ENCODE measurements at places on chromosomes 7 and 10. TPM values are rescaled to one million over a fixed set of nuclear protein-coding genes. Genes with fewer than 3 reads are reported as not detected.
A peak's percentile ranks its signal among the peaks of the same experiment; 100 is the strongest.

- DNase-seq: no peak
Measured at GRCh38 chr7:73901823-73902597, 41.1 kb downstream of the TMEM270 start.

DNA sequence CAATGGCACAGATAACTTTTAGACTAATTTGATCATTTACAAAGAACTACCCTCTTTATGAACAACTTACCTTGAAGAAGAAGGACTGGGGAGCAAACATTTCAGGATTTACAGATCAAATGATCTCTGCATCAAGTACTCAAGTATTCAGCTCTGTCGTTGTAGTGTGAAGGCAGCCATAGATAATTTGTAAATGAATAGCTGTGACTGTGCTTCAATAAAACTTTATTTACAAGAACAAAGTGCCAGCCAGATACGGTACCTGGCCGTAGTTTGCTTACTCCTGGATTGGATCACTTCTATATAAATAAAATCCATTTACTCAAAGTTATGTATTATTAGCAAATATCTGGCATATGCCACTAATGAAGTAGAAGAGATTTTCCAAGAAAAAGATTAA, 388.2 kb upstream of the SEMA3A start:
- no peak for DNase-seq

DNA sequence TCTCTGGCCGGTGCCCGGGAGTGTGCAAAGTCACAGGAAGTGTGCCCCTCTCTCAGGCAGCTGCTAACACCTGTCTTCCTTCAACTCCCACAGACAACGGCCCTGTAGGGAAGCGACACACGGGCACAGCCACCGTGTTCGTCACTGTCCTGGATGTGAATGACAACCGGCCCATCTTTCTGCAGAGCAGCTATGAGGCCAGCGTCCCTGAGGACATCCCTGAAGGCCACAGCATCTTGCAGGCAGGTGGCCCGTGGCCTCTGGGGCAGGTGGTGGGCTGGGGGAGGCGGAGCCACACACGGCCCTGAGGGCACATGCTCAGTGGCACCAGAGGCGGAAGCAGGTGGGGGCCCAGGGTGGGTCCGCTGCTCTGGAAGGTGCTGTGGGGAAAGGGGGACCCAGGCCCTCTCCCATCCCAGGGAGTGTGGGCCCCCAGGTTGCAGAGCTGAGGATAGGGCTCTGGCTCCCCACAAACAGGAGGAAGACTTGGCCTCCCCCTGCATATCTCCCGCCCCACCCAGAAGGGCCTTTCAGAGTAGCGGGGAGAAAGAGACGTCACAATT, 6.9 kb downstream of the C10orf105 start:
- no peak for DNase-seq

DNA sequence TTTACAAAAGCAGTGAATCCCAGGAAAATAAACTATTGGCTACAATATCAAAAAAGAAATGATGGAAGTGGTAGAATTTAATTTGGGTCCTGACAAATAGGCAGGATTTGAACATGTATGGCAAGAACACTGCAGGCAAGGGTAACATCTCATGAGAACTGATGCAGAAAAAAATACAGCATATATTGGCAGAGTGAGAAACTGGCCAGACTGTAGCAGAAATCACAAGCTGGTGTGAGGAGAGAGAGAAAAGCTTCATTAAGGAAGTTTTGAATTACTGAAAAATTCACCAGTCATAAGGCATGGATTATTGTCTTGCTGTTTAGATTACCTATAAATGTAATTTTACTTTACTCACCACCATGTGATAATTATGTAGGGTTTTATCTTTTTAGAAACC, 77.4 kb downstream of the ZEB1 start:
- no peak for DNase-seq

- peak; percentile 92 for DNase-seq
Measured at GRCh38 chr7:98617051-98617959, at the start of gene NPTX2. TSS of gene NPTX2 (plus strand) at chr7:98617285. CDS start at chr7:98617462, 177 bp downstream.

DNA sequence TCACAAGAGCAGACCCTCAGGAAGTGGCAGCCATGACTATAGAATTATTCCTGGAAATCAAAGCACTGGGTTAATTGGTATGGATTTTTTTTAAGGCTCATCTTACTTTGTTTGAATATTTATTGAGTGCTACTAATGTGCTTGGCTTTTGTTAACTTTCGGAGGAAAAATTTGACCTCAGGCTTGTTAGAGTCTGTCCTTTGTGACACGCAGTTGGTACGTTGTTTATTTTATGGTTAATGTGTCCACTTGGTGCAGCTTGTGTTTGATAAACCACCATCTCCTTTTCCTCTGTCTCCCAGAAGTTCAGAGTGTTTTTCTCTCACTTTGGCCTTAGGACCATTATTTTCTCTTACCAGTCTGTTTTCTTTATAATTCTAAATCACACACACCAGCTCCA, 268.6 kb downstream of the SDK1 start:
- no peak for DNase-seq

DNA sequence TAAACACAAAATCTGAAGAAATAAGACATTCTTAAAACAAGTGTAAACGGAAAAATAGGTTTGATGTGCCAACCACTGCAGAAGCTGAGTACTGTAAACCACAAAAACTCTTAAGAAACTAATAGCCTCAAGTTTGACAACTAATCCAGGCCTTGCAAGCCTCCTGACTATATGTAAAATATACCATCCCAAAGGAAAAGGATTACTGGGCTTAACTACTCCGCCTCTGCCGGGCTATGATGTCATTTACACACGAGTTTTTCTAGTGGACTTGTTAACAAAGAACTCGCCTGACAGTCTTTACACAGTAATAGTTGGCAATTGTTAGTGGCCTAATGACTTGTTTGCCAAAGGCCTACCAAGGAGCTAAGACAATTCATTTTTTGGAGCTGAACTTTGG, 2.1 kb downstream of the KIF5B start:
- DNase-seq: peak; percentile 43

GRCh38 chr10:47438857-47439474, 44.9 kb downstream of the ANXA8 start:
- DNase-seq: peak; percentile 87

GRCh38 chr10:43970018-43970698, 321.5 kb upstream of the ZNF32 start:
- no peak for DNase-seq

GRCh38 chr7:12327922-12328321, 75.7 kb downstream of the VWDE start:
- no peak for DNase-seq

DNA sequence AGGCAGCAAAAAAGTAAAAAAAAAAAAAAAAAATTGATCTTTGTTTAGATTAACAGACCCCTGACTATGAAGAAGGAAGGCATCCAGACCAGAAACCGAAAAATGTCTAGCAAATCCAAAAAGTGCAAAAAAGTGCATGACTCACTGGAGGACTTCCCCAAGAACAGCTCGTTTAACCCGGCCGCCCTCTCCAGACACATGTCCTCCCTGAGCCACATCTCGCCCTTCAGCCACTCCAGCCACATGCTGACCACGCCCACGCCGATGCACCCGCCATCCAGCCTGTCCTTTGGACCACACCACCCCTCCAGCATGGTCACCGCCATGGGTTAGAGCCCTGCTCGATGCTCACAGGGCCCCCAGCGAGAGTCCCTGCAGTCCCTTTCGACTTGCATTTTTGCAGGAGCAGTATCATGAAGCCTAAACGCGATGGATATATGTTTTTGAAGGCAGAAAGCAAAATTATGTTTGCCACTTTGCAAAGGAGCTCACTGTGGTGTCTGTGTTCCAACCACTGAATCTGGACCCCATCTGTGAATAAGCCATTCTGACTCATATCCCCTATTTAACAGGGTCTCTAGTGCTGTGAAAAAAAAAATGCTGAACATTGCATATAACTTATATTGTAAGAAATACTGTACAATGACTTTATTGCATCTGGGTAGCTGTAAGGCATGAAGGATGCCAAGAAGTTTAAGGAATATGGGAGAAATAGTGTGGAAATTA, 19.4 kb downstream of the GATA3 start:
- no peak for DNase-seq

DNA sequence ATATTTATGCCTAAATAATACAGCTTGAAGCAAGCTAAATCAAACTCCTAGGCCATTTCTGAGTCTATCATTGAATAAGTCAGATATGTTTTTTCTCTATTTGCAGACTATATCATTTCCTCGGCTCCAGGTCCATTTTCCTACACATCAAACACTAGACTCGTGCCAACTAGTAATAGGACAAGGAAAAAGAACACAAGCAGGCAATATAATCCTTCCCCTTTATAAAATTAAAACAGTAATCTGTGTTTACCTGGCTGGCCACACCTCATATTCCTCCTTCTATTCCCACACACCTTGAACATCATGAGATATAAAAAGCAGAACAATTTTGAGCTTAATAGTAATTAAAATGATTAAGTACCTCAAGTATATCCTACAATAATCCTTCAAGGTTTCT, 325.7 kb downstream of the TFEC start:
- DNase-seq: no peak

- peak; percentile 73 for DNase-seq
Measured at GRCh38 chr10:13528875-13529713, at the start of gene BEND7. TSS of gene BEND7 (minus strand) at chr10:13529014. CDS start at chr10:13528533, 481 bp downstream.

GRCh38 chr7:28360739-28361138, 51.6 kb upstream of the CREB5 start:
- DNase-seq: peak; percentile 26

DNA sequence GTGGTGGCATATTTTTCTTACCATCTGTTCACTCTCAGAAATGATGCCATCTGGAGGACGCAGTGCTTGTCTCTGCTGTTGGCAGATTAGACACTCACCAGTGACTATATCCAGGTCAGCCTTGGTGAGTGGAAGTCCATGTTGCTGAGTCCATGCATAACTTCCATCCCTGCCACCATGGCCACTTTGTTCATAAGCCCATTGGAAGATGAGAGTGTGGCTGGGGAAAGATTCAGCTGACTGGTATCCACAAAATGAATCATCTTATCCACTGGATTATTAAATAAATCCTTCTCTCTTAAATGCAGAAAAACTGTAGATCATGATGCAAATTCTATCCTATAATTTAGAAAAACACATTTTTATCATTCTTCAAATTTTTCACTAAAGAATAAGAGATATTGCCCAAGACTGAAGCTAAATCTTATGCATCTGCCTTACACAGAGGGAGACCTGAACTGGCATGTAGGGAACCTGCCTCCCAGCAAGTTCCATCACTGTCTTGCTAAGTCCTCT, 726.9 kb downstream of the TNS3 start:
- DNase-seq: no peak

DNA sequence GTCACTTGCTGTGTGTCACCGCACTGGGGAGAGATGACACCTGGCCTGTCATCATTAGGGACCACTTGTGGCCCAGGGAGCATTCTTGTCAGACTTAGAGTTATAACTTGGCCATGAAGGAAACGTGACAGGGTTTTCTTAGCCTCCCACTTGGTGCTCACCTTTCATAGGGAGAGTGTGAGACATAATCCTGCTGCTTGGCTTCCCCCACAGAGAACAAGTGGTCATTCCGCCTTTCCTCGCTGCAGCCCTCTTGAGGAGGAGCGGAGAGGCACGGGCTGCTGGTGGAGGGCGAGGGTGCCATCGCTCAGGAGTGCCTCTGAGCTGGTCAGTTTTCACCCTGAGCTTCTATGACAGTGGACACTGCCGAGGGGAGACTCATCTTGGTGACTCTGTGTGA, 125.0 kb upstream of the GJD4 start:
- DNase-seq: peak; percentile 33

DNA sequence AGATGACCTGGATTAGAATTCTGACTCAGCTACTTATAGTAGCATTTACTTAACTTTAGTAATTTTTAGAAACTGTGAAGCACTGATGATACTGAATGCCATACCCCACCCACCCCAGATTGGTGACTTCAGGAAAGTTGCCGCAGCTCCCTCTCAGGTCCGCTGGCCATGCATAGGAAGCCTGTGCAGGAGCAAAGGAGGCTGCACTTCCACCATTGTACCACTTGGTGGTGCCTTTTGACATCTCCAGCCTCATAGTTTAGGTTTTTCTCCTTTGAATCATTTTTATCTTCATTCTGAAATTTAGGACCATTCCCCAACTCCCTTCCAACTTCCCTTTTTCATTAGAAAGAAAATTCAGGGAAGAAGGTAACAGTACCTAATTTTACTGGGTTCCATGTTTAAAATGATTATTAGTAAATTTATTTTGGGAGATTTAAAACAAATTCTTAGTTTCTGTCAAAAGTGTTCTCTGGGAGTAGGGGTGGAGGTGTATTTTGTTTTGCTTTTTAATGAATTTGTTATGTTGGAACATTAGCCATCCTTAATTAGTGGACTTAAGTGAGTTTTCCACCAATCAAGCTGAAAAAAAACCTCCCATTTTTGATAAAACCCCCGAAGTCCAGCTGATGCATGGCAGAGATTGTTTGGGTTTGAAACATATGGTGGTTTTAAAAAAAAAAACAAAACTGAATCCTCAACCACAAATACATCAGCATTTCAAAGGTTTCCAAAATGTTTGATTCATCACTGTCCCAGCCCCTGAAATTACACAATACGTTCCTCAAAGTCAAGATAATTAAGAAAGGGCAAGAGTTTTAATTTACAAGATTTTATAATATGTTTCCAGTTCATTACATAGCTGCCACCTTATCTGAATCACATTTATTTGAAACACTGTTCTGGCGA, 109.6 kb downstream of the WNT2 start:
- peak; percentile 78 for DNase-seq

GRCh38 chr10:117135480-117136140, 2.5 kb downstream of the VAX1 start:
- no peak for DNase-seq

- DNase-seq: no peak
Measured at GRCh38 chr10:6621536-6621935, 41.5 kb upstream of the PRKCQ start.

DNA sequence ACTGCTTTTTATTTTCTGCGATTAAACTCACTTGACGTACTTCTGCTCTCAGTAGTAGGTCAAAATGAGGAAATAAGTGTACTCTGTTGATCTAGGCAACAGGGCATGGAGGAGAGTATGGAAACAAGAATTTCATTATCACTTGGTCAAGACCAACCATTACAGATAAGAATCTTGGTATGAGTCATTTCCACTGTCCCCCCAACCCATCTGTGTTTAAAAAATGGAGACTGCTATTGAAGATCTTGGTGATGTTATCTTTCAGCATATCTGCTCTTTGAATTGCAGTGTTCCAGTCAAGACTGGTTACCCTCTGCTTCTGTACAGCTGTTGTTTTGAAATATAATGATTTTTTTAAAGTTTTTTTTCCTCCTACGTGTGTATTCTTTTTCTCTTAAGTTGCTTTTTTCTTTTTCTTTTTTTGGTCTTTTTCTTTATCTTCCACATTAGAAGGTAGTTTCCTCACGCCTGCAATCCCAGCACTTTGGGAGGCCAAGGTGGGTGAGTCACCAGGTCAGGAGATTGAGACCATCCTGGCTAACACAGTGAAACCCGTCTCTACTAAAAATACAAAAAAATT, 11.7 kb downstream of the STAM start:
- no peak for DNase-seq

ADAP1 gene
- total RNA-seq: 0.30 TPM

TMEM184A gene
- total RNA-seq: 0.22 TPM

ASB10 gene
- total RNA-seq: not detected

LIPJ gene
- 0.06 TPM for total RNA-seq

C10orf62 gene
- total RNA-seq: not detected

RBM48 gene
- total RNA-seq: 22.8 TPM

DRGX gene
- not detected for total RNA-seq

HOXA7 gene
- total RNA-seq: not detected

CCAR1 gene
- total RNA-seq: 92.7 TPM
